CD14-positive monocyte (primary cell): ENCODE measurements at places on chromosomes 5 and 9. TPM values are rescaled to one million over a fixed set of nuclear protein-coding genes. Genes with fewer than 3 reads are reported as not detected.

The MCIDAS gene
- polyA plus RNA-seq: not detected

The CDX1 gene
- not detected for polyA plus RNA-seq

The SEMA6A gene
- polyA plus RNA-seq: not detected

DNA sequence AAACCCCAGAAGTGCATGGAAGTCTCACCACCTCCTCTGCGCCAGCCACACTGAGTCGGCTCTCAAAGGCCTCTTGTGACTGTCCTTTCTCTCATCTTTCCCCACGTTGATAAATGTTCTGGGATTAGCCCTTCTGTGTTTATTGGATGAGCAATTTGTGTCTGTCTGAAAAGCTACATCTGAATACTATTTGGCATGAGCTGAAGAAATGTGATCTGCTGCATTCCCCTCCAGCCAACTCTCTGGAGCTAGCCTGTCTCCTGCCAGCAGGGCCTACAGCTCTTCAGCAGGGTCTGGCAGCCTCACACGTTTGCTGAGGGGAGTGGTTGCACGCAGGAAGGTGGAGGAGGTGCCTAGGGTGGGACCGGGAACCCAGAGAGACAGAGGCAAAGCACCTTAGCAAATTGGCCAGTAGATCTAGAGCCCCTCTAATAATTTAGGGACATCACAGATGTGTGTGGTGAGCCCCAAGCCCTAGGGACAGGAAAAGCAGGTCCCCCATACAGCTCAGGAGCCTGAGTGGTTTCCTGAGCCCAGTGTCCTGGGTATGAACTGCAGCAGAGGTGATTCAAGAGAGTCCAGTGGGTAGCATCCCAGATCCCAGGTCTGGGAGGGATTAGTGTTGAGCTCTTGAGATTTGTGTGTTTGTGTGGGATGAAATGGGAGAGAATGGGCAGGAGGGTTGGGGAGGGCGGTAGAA is 20.5 kb upstream of the B4GALT1 start:
- no peak for DNase-seq

GRCh38 chr5:141843156-141843927 is 34.9 kb downstream of the PCDH1 start:
- no peak for DNase-seq

DNA sequence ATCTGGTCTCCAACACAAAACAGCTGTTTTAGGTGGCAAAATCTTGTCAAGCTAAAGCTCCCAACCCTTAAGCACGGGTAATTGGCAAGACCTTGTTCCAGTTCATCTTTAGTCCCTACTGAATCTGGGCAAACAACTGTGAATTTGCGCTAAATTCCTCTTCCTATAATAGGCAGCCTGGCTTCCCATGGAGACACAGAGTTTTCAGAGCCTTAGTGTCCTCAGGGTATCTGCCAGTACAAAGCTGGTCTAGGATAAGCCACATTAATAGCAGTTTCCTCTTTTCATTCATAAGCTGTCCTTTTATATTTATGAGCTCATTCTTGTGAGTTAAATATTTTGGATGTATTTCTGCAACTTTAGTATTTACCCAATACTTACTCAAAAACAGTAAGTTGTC is 59.5 kb downstream of the FGF10 start:
- no peak for DNase-seq

- DNase-seq: no peak
These were observed 12.2 kb downstream of the LCN12 start for GRCh38 chr9:136964171-136964689.

DNA sequence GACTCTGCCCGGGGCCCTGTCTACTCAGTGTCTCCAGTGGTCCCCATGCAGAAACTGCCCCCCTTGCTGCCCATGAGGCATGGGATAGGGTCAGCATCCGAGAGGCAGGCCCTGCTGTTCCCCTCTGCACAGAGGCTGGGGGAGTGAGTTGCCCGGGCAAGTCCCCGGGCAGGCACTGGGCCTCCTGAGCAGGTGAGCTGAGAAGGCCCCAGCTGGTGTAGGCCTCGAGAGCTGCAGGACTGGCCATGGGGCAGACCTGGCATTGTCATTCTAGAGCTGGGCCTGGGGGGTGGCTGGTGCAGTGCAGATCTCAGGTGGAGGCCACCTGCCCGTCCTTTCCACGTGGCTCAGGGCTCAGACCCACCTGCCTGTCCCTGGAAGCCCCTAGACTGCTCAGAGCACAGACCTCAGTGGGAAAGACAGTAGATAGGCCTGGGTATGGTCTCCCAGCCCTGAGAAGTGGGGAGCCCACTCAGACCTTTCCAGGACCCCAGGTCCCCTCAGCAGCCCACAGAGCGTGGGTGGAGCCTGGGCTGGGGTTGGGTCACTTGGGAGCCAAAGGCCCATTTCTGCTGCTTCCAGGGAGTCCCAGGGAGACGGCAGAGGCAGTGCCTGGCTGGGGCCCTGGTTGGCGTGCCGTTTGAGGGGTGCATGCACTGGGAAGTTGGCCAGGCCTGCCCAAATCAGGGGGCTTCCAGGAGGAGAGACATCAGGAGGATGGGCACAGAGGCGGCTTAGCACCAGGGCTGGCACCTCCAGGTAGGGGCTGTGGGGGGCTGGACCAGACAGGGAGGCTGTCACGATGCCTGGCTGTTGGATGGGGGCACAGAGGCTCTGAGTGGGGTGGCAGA is 4.8 kb upstream of the NOTCH1 start:
- DNase-seq: no peak

GRCh38 chr9:80020530-80020929 is 448.8 kb downstream of the TLE4 start:
- DNase-seq: no peak

GRCh38 chr5:59275510-59276324 is 617.8 kb downstream of the PDE4D start:
- peak; percentile 13 for DNase-seq

DNA sequence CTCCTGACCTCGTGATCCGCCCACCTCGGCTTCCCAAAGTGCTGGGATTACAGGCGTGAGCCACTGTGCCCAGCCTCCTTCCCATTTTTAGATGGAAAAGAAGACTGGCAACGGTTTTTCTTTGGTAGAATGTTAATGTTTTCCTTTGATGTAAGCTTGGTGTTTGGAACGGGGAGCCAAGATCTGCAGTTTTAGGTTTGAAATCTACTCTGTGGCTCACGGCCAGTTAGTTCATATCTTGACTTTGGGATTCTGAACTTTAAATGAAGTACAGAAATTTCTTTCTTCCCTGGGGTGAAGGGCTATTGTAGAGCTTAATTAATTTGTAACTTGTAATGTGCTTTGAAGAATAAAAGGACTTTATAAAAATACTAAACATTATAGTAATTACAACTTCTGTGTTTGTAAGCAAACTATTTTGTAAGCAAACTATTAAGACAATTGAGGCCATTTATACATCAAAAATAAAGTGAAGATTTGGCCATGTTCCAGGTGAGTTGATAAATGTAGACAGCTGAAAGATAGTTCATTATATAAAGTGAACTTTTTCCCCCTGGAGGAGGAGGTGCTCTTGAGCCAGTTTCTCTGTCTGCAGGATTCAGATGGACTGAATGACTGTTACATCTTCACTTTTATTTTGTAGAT is 117.1 kb upstream of the TUT7 start:
- no peak for DNase-seq

GRCh38 chr5:172140866-172141265 is 47.2 kb downstream of the STK10 start:
- no peak for DNase-seq

GRCh38 chr9:133115604-133116345 is 5.3 kb downstream of the RALGDS start:
- DNase-seq: no peak

- peak; percentile 36 for DNase-seq
These were observed 50.2 kb upstream of the SEMA4D start for GRCh38 chr9:89548071-89548638.

- DNase-seq: no peak
These were observed 35.5 kb upstream of the LRRC14B start for GRCh38 chr5:155651-156410.

DNA sequence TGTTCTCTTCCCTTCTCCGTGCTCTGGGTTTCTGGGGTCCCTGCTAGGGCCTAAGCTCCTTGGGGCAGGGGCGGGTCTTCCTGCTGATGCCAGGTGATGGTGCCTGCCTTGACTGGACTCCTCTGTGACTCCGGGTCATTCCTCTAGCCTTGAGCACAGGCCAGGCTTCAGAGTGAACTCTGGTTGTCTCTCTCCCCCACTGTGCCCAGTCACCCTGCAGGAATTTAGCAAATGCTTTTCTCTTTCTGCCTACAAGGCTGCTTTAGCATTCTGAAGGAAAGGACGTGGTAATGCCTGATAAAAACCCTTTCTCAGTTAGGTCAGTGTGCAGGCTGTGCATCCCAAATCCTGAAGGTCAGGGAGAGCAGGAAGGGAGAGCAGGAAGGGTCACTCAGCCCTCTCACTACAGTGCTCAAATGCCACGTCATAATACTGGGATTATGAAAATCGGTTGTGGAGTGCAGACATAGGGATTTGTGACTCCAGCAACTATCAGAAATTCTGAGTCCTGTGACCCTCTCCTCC is 2.7 kb downstream of the CXCL14 start:
- DNase-seq: no peak

GRCh38 chr9:2837915-2838314 is 6.0 kb downstream of the PUM3 start:
- no peak for DNase-seq
